Caki2 (cell line): ENCODE measurements at places on chromosomes 11 and 22.
A peak's percentile ranks its signal among the peaks of the same experiment; 100 is the strongest.

DNA sequence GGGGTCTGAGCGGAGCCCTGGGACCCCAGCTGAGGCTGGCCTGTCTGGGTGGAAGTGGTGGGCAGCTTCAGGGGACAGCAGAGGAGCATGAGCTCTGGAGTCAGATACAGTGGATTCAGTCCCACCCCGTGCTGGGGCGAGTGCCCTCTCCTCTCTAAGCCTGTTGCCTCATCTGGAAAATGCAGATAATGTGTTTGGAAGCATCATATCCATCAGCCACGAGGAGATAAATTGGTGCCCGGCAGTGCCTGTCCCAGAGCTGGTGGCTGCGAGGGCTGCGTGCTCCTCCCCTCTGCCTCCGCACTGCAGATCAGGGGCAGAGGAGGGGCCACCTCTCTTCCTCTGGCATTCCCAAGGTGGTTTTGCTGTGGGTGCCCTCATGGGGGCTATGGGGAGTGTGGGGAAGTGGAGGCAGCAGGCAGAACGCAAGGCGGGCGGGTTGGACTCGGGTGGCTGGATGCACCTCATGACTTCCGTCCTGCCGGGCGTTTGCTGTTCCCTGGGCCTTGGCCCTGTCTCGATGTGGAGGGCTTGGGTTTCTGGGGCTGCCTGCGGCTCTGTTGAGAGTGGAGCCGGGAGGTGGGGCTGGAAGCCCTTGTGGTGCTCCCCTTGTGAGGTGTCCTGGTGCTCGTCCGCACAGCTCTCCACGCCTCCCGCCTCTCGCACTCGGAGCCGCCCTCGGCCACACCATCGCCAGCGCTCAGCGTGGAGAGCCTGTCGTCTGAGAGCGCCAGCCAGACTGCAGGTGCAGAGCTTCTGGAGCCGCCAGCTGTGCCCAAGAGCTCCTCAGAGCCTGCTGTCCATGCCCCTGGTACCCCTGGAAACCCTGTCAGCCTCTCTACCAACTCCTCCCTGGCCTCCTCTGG, 20.9 kb downstream of the MICALL1 start:
- no peak for DNase-seq

DNA sequence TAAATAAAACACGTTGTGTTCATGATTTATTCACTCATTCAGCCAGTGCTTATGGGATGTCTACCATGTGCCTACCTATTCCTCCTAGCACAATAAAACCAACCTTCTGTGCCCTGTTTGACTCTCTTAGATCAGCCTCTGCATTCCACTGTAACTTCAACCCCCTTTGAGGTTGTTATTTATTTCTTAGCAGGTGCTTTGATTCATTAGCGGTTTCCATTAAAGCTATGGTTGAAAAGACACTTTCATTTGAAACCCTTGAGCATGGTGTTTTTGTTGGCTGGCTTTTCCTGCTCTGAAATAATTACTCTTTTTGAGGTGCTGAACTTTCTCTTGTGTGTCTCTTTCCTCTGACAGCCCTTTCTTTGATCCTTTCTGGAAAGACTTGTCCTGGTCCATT, 570.6 kb upstream of the LARGE1 start:
- DNase-seq: peak; percentile 37

DNA sequence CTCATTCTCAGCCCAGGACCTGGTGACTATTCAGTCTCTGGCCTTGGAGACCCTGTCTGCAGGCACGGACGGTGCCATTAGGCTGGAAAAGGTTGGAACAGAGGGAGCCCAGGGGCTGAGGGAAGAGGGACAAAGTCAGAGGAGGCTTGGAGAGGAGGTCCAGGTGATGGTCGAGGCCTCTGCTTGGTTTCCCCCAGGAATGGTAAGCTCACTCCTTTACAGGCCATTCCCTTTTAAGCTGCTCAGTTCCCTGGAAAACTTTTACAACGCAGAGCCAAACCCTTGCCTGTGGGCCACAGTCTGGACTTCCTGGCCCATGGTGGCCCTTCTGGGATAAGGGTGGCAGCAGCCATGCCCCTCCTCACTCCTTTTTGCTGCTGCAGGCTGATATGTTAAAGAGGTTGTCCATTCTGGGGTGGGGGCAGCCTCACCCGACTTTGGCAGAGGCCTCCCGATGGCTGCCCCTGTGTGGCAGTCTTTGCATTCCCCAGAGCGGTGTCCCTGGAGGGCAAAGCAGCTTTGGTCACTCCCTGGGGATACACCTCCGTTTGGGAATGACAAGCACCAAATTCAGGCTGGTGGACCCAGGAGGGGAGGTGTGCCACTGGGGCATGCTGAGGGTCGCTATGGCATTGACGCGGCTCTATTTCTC, 34.0 kb upstream of the RFPL3 start:
- no peak for DNase-seq

DNA sequence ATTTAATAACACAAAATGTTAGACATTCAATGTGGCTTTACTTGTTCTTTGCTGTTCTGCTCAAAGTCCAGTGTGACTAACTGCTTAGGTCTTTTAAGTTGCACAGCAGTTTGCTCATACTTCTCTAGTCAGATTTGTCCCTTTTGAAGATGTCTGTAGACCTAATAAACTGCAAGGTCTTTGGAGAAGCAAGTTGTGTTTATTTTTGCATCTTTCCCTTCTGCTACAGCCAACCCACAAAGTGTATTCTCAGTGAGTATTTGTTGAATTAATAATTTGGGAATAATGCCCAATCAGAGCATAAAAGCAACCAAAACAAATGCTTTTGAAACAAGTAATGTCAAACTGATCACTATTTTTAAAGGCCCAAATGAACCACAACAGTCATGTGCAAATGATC, 312.5 kb downstream of the CADM1 start:
- no peak for DNase-seq

GRCh38 chr11:114782650-114783310, 104.5 kb downstream of the NXPE2 start:
- DNase-seq: no peak

DNA sequence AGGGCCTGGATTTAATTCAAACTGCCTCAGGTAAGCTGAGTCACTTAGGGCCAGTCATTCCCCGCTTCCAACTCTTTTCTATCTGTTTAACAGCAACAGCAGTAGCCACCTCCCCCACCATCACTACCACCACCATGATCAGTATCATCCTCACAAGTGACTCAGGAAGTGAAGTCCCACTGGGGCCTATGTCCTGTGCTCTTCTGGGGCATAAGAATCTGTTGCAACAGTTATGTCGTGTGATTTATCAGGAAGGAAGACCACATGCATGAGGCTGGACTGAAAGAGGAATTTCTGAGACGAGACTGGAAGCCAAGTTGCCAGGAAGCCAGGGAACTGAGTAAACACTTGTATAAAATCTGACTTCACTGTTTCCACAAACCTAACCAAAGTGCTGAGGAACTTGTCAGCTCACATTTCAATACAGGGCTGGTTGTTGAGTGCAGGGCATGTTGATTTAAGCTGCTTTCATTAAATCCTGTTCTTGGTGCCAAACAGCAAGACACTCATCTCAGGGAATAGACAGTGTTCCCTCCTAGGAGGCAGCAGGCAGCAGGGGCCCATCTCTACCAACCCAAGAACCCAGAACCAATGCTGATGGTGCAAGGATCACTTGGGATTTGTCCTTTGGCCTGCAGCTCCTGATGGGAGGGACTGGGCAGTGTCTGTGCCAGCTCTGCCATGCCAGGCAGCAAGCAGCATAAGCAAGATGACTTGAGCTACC, 226.7 kb upstream of the NARS2 start:
- no peak for DNase-seq

DNA sequence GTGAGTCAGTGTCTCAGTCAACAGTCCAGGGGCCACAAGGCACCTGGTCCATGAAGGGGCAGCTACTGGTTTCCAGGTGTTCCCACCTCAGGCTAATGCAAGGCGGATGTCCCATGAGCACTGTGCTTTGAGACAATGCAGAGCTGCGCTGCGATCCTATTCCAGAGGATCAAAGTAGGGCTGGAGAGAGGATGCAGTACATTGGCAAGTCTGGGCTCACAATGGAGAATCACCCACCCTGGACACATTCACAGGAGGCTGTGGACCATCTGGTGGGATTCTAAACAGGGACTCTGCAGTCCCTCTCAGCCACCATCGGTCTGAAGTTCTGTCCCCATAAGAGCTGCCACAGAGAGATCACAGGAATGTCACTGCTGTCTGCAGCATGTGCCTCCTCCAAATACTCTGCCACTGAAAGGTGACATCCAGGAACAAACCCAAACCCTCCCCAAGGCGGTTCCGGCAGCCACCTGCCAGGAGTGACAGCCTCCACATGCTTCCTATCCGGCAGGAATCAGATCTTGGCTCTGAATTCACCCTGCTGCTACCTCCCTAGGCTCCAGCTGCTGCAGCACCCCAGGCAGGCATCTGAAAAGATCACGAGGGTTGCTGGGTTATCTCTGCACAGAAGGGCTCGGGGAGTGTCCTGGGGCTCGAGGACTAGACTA, 45.3 kb upstream of the SERPIND1 start:
- DNase-seq: no peak

- no peak for DNase-seq
These were observed 115.2 kb downstream of the CEP164 start for GRCh38 chr11:117442869-117443239.

GRCh38 chr11:35313066-35313759, 106.1 kb downstream of the SLC1A2 start:
- DNase-seq: no peak

DNA sequence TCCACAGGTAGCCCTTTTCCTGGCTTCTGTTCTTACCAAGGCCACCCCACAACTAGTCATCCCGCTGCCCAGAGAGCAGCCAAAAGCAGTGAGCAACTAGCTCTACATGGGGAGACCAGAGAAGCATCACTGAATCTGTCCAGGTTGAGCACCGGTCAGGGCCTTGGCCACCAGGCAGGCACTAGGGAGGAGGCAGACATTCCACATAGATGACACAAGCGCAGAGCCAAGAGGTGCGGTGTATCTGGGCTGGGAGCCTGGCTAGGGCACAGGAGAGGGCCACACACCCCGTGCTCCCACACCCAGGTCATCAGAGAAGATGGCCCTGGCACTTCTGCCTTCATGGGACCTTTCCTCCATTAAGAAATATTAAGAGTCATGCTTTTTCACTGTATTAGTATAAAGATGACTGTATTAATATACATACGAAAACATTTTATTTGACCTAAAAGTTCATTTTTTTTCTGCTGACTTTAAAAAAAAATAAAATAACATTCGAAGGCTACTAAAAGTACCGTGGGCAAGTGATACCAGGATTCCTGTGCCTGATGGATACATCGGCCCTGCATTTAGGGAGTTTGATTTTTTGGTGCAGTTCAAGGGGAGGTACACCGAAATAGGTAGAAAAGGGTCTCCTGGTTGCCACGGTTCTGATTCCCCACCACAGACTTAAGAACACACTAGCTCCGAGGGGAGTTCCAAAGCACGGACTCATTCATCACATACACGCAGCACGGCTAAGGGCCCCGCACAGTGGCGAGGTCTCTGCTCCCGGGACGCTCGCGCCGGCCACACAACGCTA, 1.2 kb downstream of the DGCR2 start:
- DNase-seq: peak; percentile 57

GRCh38 chr11:1458340-1459218, 28.0 kb downstream of the MOB2 start:
- DNase-seq: peak; percentile 14

DNA sequence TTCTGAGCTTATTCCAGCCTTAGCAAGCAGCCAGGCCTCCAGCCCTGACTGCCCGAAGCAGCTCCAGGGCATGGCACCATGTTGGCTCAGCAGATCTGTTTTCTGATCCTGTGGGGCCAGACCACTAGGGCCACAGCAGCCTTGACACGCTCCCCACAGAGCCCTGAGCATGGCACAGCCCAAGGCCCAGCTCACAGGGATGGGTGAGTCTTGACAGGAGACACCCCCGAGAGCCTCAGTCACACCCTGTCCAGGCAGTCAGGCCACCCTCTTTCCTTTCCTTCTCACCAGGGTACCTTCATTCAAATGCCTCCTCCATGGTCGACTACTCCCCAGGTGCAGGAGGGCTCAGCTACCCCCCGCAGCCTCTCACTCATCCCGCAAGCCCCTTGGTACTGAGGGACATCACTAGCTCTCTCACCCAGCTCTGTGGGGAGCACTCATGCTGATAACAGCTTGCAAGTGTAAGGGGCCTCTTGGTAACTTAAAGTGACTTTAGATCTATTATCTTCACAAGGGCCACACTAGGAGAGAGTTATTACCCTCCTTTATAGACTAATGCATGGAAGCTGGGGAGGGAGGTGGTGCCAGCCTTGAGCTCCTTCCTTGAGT, 3.9 kb upstream of the CDC42BPG start:
- no peak for DNase-seq

DNA sequence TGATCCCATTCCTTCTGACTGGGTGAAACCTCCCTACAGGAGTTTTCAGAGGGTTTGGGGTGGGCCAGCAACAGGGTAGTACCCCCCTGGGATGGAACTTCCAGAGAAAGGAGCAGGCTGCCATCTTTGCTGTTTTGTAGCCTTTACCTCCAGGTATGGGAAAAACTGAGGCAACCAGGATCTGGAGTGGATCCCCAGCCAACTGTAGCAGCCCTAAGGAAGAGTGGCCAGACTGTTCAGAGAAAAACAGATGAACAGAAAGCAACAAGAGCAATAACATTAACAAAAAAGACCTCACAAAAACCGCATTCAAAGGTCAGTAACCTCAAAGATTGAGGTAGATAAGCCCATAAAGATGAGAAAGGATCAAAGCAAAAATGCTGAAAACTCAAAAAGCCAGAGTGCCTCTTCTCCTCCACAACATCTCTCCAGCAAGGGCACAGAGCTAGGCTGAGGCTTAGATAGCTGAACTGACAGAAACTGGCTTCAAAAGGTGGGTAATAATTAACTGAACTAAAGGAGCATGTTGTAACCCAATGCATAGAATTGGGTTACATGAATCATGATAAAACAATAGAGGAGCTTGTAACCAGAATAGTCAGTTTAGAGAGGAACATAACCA, 1288.6 kb upstream of the CNTN5 start:
- peak; percentile 14 for DNase-seq

DNA sequence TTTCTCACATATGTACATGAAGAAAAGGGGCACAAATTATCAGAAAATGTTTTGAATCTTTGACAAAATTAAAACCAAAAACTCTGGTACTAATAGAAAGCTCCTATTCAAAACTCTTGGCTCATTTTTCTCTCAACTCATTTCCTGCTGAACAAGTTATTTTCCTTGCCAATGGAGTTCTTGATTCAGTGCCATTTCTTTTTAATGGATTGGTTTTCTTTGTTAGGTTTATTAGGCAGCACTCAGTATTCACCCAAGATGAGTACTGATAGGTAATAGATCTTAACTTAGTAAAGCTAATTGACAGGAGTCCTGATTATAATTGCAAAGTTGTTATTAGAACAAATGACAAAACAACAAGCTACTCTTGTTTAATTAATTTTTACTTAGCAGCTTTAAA, 279.4 kb upstream of the PDGFD start:
- DNase-seq: no peak
